ENCODE measurements at places on chromosomes 12 and 14.

GRCh38 chr14:94081386-94081820 is 293 bp downstream of the IFI27L1 start:
- no peak for DNase-seq

DNA sequence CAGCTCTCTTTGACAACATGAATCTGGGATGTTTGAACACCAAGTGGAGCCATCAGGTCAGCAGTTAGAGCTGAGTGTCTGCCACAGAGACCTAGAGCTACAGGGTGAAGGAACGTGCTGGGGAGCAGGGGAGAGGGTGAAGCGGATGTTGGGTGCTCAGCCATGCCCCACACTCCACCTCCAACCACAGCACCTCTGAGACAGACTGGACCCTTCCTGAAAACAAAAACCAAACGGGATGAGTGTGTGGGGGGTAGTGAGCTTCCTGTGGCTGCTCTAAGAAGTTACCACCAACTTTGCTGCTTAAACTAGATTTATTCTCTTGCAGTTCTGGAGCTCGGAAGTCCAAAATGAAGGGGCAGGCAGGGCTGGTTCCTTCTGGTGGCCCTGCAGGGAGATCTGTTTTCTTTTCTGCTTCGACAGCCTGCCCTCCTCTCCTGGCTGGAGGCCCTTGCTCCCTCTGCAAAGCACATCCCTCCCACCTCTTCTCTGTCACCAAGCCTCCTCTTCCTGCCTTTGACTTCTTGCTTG is 5.6 kb upstream of the GOLGA3 start:
- DNase-seq: no peak

- DNase-seq: no peak
Observed at GRCh38 chr14:99860219-99860618, 67.0 kb downstream of the EML1 start.

DNA sequence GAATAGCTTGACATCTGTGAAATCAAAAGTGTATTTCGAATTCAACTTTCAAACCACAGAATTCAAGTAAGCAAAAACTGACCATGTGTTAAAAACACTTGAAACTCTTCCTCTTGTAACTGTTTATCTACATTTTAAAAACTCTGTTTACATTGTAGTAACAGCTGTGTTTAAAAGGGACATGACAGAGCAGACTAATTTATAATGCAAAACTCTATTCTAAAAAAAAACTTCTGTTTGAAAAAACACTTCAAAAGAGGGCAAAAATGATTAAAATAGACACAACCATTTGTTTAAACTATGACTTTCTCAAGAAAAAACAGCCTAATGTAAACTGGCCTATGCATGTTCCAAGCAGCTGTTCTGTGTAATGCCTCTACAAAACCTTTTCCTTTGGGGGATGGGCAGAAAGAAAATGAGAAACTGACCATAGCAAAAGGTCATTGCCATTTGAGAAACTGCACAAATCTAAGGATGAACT is 149.1 kb upstream of the HMGA2 start:
- no peak for DNase-seq

DNA sequence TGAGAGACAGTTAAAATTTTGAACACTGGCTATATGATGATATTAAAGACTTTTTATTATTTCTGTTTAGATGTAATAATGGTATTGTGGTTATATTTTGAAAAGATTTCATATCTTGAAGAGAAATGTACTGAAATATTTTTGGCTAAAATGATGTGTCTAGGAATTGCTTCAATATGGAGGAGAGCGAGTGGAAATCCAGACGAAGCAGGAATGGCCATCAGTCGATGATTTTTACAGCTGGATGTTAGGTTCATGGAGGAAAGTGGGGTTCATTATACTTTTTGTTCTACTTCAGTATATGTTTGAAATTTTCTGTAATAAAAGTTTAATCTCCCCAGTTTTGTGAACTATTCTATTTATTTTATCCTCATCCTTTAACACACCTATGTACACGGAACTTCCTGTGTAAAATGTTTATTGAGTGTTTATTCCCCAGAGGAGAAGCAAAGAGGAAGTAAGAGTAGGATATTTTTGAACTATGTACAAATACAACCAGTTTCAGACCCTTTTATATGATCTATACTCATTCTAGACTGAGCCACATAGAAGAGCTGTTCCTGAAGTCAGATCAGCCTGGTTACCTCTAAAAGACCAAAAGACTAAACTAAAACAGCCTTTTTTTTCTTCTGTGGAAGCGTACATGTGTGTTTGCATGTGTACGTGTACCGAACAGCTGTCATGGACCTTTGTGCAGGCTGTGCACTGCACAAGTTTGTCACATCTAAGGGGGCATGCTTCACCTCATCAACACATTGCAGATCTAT is 211.0 kb upstream of the NUDT4 start:
- no peak for DNase-seq

Data from activated T-cell treated with anti-CD3 and anti-CD28 coated beads for 1 hour (primary cell).